Cortex of kidney (tissue), 1 donor: ENCODE measurements at places on chromosomes 12 and 14.

DNA sequence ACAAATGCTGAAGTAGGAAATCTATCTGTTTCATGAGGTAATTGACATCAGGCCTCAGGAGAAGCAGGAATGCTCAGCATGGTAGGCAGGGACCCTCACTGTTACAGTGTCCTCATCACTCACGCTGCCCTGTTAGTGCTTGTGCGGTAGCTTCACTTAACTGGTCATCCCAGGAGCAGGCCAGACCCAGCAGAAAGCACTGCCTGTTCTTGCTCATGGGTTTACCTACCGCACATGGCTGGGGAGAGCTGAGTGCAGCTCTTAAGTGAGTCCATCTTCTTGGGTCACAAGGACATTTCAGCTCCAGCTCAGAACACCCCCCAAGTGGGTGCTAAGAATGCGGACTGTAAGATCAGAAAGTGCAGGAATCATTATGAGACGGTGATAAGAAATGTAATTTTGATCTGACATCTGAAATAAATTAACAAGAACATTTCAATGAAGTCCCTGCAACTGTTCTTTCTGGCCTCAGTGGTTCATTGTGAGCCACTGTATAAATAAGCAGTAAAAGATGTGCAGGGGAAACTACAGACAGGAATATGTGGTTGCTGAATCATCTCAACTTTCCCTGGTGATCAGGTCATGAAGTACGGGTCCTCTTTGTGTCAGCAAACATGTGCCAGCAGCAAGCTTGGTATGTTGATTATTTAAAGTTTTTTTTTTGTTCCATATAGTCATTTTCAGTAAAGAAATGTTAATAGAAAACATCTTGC is 757.7 kb upstream of the TMEM132C start:
- DNase-seq: no peak

- DNase-seq: no peak
Measured at GRCh38 chr12:67355428-67356379, 86.5 kb downstream of the CAND1 start.

DNA sequence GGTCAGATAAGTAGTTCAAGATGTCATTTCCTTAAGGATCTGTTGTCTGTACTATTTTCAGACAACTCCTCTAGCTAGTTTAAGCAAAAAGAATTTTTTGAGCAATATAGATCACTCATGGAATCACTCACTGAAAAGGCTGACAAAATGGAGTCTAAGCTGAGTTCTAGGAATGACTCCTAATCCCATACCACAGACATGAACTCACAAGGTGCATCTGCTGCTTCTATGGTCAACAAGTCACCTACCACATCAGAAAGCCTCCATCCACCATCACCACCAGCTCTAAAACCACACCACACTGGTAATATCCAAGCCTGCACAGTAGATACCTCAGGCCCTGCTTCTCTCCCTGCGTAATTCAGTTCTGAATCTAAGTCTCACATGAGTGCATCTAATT is 33.0 kb downstream of the PWP1 start:
- DNase-seq: no peak

GRCh38 chr12:40473962-40474361 is 218.3 kb upstream of the CNTN1 start:
- no peak for DNase-seq
